D341Med (cell line): ENCODE measurements at places on chromosomes 3 and 15.

GRCh38 chr15:31483053-31483985, 156.7 kb downstream of the KLF13 start:
- DNase-seq: no peak

DNA sequence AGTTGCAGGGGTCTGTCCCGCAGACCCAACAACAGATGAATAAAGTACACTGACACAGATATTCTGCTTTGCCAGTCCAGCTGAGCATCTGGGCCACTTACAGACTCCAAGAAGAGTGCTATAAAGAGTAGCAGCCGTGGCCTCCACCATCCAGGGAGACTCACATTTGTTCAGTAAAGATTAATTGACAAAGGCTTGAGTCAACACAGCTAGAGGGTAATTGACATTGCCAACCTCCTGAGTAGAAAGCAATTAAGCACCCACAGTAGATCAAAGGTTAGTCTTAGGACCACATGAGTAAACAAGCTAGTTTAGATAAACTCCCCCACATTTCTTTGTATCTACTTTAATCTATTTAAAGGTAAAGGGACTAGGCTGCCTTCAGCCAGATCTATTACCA, 16.3 kb upstream of the CRTC3 start:
- no peak for DNase-seq

- peak; percentile 92 for DNase-seq
Measured at GRCh38 chr3:49007771-49008528, 759 bp downstream of the WDR6 start.

- peak; percentile 71 for DNase-seq
Measured at GRCh38 chr3:49701388-49702077, 12.2 kb downstream of the RNF123 start.

- DNase-seq: no peak
Measured at GRCh38 chr3:11230832-11231231, 41.4 kb upstream of the ATG7 start.

- DNase-seq: no peak
Measured at GRCh38 chr3:189756582-189757078, 125.4 kb downstream of the TP63 start.

DNA sequence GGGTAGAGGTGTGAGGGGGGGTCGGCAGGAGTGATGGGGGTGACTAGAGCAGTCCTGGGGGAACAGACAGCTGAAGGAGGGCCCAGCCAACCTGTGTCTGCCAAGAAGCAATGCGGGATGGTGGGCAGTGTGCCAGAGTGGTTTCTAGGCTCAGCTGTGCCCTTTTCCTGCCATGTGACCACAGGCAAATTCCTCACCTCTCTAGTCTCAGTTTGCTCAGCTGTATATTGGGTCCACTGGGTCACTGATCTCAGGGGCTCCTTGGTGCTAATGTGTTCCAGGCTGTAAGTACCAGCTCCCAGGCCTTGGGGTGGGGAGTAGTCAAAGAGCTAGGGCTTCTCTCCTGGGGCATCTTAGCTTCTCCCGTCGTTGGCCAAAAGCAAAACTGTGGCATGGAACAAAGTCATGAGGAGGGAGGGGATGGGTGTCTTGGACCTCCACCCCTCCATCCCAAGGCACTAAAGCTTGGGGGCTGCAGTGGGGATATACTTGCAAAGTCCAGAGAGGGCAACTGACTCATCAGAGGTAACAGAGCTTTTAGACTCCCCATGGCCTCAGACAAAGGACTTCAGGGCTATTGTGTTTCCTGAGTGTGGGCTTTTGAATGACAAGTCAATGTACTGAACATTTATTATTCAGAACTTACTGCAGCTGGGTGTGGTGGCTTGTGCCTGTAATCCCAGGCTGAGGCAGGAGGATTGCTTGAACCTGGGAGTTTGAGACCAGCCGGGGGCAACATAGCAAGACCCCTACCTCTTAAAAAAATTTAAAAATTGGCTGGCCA, 20.9 kb downstream of the SMAD6 start:
- no peak for DNase-seq

DNA sequence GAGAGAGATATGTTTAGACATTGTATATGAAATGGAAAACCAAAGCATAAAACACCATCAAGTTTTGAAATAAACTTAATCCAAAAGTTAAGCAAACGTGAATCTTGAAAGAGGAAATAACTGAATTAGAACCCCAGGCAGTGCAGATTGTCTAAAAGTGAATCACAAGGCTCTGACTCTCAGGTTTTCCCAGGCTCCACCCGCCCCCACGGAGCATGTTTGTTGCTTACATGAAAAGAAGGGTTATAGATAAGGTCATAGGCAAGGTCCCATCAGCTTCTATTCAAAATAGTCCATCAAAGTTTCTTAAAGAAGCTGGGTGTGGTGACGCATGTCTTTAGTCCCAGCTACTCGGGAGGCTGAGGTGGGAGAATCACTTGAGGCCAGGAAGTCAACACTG, 29.0 kb upstream of the SLMAP start:
- DNase-seq: no peak

GRCh38 chr15:73270366-73271097, 98.2 kb downstream of the HCN4 start:
- no peak for DNase-seq

DNA sequence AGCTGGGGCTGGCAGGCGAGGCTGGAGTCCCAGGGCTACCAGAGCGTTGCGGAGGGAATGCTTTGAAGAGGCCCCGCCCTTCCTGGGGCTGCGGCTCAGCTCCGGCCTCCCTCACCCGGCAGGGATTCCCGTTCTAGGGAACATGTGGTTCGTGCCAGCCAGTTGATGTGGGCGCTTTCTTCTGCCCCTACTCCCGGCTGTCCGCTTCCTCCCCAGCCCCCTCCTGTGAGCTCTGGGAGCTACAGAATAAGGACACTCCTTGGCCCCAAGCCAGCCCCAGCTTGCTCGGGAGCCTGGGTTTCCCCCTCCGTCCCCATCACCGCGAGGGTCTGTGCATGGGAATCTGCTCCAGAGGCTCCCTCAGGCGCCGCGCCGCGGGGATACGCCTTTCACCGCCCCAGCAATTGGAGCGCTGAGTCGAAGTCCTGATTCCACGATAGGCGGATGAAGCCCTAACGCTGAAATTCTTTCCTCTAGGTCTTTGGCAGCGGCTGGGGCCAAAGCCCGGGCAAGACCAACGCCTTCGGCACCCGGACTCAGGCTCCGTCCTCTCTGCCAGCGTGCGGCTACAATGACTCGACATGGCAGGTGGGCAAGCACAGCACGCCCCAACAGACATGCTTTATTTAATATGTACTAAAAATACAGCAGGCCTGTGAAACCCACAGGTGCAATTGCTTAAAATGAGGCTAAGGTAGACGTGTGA, 69.5 kb downstream of the KLF15 start:
- DNase-seq: no peak

- DNase-seq: no peak
Measured at GRCh38 chr3:122033023-122033422, 11.0 kb upstream of the ILDR1 start.

GRCh38 chr15:58573270-58573669, 141.5 kb downstream of the LIPC start:
- no peak for DNase-seq

DNA sequence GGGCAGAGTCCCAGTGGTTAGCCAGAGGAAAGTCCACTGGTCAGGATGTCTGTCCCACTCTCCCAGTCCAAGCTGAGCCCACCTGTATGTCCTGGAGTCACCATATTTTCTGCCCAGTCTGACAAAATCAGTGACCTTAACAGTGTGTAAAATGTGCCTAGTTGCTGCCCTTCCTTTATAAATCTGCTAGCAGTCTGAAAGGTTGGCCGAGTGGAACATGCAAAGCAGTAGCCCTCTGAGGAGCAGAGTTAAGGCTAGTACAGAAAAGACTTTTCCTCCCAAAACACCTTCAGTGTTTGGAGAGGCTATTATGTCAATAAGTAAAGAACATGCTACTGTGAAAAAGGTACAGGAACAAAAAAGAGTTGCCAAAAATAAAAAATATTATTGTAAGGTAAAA, 15.3 kb downstream of the TTC21A start:
- no peak for DNase-seq

DNA sequence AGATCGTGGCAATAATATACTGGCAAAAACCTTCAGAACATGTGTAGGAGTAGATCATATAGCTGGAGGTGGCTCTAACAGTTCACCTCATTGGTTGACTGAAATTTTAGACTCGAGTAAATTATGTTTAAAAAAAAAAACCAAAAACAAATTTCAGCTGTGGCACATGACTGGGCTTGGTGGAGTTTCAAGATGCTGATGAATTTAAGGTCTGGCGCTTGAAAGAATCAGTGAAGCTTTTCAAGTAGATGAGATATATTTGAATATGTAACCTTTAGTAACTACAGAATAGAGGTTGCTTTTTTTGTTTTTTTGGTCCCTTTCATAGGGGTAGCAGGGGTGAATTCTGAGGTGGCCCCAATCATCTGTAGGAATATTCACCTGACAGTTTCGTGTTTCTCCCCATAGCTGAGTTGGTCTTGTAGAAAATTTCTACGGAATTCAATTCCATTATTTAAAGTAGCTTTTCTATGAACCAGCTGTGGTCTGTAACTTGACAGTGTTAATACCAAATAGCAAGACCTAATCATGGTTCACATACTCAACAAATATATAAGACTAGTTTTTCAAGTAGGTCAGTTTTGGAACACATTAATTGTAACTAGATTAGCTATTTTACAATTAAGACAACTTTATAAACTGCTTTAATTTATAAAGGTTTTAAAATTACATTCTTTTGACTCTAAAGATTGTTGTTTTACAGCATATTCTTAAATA, 65.6 kb downstream of the MAP4 start:
- no peak for DNase-seq

DNA sequence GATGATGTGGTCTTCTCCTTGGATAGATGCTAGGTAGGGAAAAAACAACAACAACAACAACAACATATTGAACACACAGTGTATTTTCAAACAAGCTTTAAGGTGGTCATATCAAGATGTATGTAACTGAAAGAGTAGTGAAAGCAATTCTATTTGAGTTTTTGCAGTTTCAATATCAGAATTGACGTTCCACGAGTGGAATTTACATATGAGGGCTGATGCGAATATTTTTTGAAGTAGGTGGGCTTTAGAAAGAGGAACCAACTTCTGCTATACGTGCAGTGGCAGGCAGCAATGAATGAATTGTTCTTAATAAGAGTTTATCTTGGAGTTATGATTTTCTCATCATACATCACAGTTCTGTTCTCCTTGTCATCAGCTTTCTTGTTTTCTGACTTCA, 151.9 kb upstream of the CNTN3 start:
- no peak for DNase-seq

- no peak for DNase-seq
Measured at GRCh38 chr3:106114848-106115247, 246.0 kb upstream of the CBLB start.

- peak; percentile 51 for DNase-seq
Measured at GRCh38 chr3:142904639-142905436, 16.0 kb upstream of the PCOLCE2 start.

DNA sequence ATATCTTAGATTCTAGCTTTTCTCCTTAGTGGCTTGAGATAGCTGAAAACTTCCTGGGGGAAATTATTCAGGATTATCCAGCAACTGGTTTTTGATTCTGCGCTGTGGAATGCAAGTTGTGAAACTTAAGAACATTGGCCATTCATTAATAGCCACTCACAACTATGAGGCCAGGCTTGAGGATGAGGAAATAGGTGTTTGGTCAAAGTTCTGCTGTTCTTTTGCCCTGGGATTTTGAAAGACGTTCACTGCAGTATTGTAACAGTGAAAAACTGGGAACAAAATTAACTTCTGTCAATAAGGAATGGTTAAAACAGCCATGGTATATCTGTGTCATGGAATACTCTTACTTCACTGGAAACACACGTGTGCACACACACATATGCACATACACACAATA, 44.1 kb downstream of the CTXND1 start:
- DNase-seq: no peak

DNA sequence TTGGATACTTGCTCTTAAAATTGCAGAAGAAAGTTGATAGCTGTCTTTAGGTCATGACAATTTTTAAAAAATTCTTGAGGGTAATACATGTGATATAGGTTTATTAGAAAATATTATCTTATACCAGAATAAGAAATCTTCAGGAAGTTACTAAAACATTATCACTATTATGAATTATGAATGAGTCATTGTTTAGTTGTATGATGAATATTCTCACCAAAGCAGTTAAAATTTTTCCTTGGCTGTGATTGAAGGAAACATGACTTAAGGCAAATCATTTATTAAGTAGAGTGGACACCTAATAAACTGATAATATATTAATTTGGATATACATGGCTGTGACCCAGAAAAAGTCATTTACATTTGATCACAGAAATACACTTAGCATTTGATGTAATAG, 30.1 kb downstream of the APPL1 start:
- no peak for DNase-seq

- DNase-seq: no peak
Measured at GRCh38 chr3:194906229-194906629, 220.5 kb downstream of the FAM43A start.

DNA sequence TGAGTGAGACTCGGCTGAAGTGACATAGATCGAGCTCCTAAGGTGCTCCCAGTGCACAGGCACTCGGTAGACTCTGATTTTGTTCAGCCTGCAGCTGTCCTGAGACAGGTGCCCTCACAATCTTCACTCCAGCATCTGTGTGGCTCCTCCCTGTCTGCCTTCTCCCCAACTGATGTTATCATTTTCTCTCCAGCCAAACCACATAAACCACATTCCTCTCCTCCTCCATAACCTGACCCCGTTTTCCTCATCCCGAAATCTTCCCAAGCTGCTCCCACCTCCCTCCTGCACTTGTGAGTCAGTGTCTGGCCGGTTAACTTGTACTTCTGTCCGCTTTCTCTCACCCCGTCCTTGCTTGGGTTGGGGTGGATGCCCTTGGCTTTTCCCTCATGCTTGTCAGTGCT, 93.3 kb upstream of the HACD2 start:
- DNase-seq: no peak

- DNase-seq: no peak
Measured at GRCh38 chr15:84731774-84732173, 15.8 kb upstream of the SEC11A start.

- peak; percentile 55 for DNase-seq
Measured at GRCh38 chr3:25540273-25540672, 112.2 kb downstream of the RARB start.

DNA sequence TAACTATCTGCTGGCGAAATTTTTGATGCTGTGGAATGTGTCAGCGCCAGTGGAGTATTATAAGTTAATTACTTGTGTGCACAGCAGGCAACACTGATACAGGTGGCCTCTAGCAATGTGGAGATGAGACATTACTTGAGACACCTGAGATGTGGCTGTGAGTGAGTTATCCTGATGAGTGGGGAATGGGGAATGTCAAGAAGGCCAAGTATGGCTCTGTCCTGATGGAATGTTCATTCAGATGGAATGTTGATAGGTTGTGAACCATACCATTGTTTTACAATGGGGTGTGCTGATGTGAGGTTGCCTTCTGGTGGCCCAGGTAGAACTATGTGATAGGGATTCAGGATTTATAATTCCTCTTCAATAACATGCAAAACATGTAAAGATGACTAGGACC, 404.8 kb downstream of the PTPRG start:
- no peak for DNase-seq

GRCh38 chr3:129703913-129704312, 97.4 kb upstream of the PLXND1 start:
- DNase-seq: no peak

- no peak for DNase-seq
Measured at GRCh38 chr15:69748576-69749185, 296.1 kb downstream of the RPLP1 start.

- no peak for DNase-seq
Measured at GRCh38 chr3:190586631-190587011, 72.7 kb downstream of the IL1RAP start.

GRCh38 chr3:99878005-99878404, 60.3 kb downstream of the CMSS1 start:
- DNase-seq: no peak
